ENCODE measurements at places on chromosomes 7 and 10.

DNA sequence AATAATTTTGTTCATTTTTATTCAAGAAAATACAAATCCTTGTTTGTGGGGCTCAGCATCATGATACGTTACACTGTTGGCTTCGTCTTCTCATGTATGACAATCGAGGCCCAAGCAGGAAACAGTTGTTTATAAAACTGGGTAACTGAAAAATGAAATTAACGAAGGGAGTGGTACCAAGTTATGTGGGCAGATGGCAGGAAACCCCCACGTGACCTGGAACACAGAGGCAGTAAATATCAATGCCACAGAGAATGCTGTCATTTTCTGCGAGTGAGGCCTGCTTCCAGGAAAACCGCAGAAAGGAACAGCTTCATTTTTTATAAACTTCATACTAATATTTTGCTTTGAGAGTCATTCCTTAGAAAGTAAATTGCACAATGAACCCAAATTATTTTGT is 201.0 kb upstream of the ADARB2 start:
- H3K4me3 ChIP-seq = no peak overlapping the region
- H3K36me3 ChIP-seq = no peaks in the 10 kb centered on the region
- DNase-seq = no peak

- peaks cover 49% of the 10 kb centered on the region for H3K4me1 ChIP-seq
- no peaks in the 10 kb centered on the region for H3K27me3 ChIP-seq
- H3K27ac ChIP-seq = peak overlapping the region; percentile 99
- peaks cover 18% of the 10 kb centered on the region for H3K36me3 ChIP-seq
Observed at GRCh38 chr10:72334196-72334824, 20.4 kb downstream of the DNAJB12 start.

GRCh38 chr7:130901209-130901783 is 167.3 kb upstream of the KLF14 start:
- no peaks in the 10 kb centered on the region for H3K27me3 ChIP-seq
- H3K4me3 ChIP-seq = no peak overlapping the region
- H3K27ac ChIP-seq = peak overlapping the region; percentile 100
- peak; percentile 94 for DNase-seq
- H3K4me1 ChIP-seq = peaks cover 94% of the 10 kb centered on the region

GRCh38 chr10:5644930-5645329 is 21.5 kb downstream of the ASB13 start:
- H3K36me3 ChIP-seq = peaks cover 26% of the 10 kb centered on the region
- H3K27ac ChIP-seq = no peak overlapping the region
- H3K4me1 ChIP-seq = no peaks in the 10 kb centered on the region

GRCh38 chr7:1646391-1646790 is 23.7 kb upstream of the ELFN1 start:
- no peak for DNase-seq
- H3K4me3 ChIP-seq = no peak overlapping the region
- H3K27ac ChIP-seq = no peak overlapping the region
- H3K36me3 ChIP-seq = no peaks in the 10 kb centered on the region
- peaks cover 29% of the 10 kb centered on the region for H3K27me3 ChIP-seq

DNA sequence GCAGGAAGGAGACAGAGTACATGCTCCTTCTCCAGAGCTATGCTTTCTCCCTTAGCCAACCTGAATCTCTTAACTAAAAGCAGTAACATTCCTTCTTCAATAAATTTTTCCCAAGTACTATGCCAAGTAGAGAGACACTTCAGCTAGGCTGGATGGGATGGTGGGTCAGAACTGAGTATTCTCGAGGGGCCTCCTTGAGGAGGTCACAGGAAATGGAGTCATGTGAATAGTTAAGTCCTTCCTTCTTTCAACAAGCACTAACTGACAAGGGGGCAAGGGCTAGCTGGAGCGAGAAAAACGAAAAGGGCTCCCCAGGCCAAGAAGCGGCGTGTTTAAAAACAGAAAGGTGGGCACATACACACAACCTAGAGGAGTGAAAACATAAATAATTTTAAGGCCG is 5.5 kb downstream of the RSU1 start:
- no peak for DNase-seq
- no peaks in the 10 kb centered on the region for H3K36me3 ChIP-seq
- peaks cover 5% of the 10 kb centered on the region for H3K4me1 ChIP-seq
- no peak overlapping the region for H3K4me3 ChIP-seq
- no peaks in the 10 kb centered on the region for H3K27me3 ChIP-seq

DNA sequence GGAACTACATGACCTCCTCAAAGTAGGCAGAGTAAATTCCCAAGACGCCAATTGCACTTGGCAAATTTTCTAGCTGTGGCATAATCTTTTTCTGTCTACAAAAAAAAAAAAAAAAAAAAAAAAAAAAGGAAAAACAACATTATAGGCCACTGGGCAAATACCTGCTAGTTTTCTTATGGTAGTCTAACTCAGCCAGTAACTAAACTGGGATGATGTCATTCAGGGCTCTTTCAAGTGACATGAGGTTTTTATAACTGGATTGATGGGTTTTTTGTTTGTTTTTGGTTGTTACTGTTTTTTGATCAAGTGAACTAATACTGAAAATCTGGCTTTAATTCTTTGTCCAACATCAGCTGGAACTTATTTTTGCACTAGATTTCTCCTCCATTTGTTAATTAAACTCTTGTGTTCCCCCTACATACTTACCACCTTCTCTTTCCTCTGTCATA is 7.4 kb upstream of the VIM start:
- no peak overlapping the region for H3K4me3 ChIP-seq
- H3K4me1 ChIP-seq = peaks cover 35% of the 10 kb centered on the region
- no peaks in the 10 kb centered on the region for H3K36me3 ChIP-seq
- no peaks in the 10 kb centered on the region for H3K27me3 ChIP-seq
- no peak overlapping the region for H3K27ac ChIP-seq

DNA sequence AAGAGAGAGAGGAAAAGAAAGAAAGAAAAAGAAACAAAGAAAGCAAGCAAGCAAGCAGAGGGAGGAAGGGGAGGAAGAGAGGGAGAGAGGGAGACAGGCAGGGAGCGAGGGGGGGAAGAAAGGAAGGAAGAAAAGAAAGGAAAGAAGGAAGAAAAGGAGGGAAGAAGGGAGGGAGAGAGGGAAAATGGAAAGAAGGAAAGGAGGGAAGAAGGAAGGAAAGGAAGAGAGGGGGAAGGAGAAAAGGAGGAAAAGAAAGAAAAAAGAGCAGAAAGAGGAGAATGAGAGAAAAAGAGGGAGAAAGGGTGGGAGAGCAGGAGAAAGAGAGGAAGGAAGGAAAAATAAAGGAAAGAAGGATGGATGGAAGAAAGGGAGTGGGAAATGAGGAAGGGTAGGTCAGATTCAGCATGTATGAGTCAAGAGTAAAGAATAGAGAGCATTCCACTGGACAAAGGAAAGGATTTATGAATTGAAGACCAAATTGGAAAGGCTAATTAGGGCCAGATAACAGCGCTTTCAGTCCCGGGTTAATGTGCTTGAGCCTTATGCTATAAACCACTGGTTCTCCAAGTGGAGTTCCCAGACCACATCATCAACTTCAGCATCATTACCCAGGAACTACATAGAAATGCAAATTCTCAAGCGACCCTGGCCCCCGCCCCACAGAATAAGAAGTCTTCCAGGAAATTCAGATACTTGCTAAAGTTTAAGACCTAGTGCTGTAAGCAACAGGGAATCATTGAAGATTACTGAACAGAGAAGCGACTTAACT is 85.1 kb downstream of the C10orf90 start:
- H3K4me3 ChIP-seq = no peak overlapping the region
- H3K36me3 ChIP-seq = no peaks in the 10 kb centered on the region
- no peak for DNase-seq
- H3K27me3 ChIP-seq = peaks cover 22% of the 10 kb centered on the region
- no peak overlapping the region for H3K27ac ChIP-seq

- peaks cover 34% of the 10 kb centered on the region for H3K36me3 ChIP-seq
- H3K27ac ChIP-seq = no peak overlapping the region
- H3K4me3 ChIP-seq = no peak overlapping the region
- no peak for DNase-seq
- H3K27me3 ChIP-seq = no peaks in the 10 kb centered on the region
Observed at GRCh38 chr10:15787426-15787825, 67.7 kb upstream of the ITGA8 start.

- no peaks in the 10 kb centered on the region for H3K27me3 ChIP-seq
- H3K4me3 ChIP-seq = no peak overlapping the region
- no peak overlapping the region for H3K27ac ChIP-seq
- H3K4me1 ChIP-seq = no peaks in the 10 kb centered on the region
- H3K36me3 ChIP-seq = no peaks in the 10 kb centered on the region
- DNase-seq = no peak
Observed at GRCh38 chr10:5023177-5023805, 19.6 kb upstream of the AKR1C2 start.

GRCh38 chr10:37146443-37146842 is 21.0 kb downstream of the ANKRD30A start:
- H3K27me3 ChIP-seq = peaks cover 10% of the 10 kb centered on the region
- no peaks in the 10 kb centered on the region for H3K36me3 ChIP-seq
- H3K4me3 ChIP-seq = no peak overlapping the region
- H3K27ac ChIP-seq = no peak overlapping the region
- DNase-seq = no peak

DNA sequence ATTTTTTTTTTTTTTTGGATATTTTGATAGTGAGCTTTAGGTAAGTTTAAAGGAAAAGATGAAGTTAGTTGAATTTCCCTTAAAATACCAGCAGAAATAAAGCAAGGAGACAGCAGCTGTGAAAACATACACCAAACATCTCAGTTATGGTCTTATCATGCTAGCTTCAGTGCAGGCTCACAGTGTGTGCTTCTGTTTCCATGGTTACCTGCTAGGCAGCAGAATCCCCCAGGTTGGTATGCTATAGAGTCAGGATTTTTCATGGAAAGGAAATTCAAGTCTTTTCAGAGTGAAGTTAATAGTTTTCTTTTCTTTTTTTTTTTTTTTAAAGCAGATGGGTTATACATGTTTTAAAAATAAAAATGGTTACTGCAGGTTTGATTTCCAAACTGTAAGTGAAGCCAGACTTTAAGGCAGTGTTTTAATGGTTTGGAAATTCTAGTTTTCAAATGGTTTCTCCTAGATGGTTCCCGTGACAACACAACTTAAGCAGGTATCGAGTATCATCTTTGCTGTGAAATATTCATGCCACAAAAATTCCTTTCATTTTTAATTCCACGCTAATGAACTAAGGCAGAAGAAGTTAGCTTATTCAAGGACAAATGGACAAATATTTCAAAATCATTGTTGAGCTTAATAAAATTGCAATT is 230.9 kb downstream of the BICC1 start:
- DNase-seq = no peak
- no peak overlapping the region for H3K4me3 ChIP-seq
- H3K27me3 ChIP-seq = no peaks in the 10 kb centered on the region
- H3K27ac ChIP-seq = no peak overlapping the region

DNA sequence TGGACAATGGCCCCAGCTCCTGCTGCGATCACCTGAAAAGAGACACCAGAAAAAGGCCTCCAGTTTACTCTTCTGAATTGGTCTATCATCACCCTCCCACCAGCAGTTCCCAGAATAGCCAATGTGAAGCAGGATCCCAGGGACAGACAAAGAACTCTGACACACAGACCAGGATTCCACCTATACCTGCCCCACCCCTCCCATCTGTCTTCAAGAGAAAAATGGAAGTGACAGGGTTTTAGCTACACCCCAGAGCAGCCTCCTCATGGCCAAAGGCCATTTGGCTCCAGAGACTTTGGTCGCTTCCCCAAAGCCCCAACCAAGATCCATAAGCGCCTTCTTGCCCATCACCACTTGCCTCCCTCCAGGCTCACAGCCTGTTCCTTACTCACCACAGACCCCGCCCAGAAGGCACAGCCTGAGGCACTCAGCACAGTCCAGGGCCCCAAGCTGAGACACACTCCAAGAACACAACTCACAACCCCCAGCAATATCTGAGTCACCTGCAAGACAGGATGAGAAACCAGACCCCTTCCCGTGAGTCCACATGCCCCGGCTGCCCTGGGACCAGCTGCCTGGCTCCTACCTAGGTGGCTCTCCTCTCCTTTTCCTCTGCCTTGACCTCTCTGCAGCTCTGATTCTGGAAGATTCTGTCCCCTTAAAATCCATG is 6.5 kb downstream of the TMEM176B start:
- H3K27ac ChIP-seq = no peak overlapping the region
- DNase-seq = no peak
- peaks cover 38% of the 10 kb centered on the region for H3K27me3 ChIP-seq
- H3K4me3 ChIP-seq = no peak overlapping the region
- no peaks in the 10 kb centered on the region for H3K4me1 ChIP-seq

GRCh38 chr7:111931958-111932357 is 274.2 kb downstream of the DOCK4 start:
- H3K4me1 ChIP-seq = no peaks in the 10 kb centered on the region
- DNase-seq = no peak
- H3K4me3 ChIP-seq = no peak overlapping the region
- no peak overlapping the region for H3K27ac ChIP-seq

DNA sequence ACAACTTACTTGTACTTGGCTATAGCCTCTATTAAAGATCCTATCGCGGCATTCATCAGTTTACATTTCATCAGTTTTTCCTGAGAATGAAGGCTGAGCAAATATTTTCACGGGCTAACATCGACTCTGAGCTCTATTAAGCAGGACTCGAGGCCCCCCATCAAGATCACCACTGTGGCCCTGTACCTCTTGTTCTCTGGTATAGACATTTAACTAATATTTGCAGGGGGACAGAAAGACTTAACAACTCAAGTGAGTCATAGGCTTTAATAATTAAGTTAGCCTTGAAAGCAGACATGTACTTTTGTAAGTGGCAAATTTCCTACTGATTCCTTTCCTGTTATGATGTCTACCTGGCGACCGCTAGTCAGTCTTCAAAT is 45.4 kb downstream of the DOCK4 start:
- H3K4me3 ChIP-seq = no peak overlapping the region
- no peak for DNase-seq
- peak overlapping the region; percentile 38 for H3K27ac ChIP-seq
- peaks cover 3% of the 10 kb centered on the region for H3K36me3 ChIP-seq

- H3K27ac ChIP-seq = peak within 1 kb of the TSS; percentile 74
- H3K27me3 ChIP-seq = no peaks in the 10 kb centered on the region
- DNase-seq = peak; percentile 97
- H3K36me3 ChIP-seq = peaks cover 15% of the 10 kb centered on the region
- H3K4me1 ChIP-seq = peaks cover 11% of the 10 kb centered on the region
- peak within 1 kb of the TSS; percentile 78 for H3K4me3 ChIP-seq
Observed at GRCh38 chr7:30026229-30027064, at the start of gene FKBP14. TSS of gene FKBP14 (minus strand) at chr7:30026702. CDS start at chr7:30026508, 194 bp downstream.

DNA sequence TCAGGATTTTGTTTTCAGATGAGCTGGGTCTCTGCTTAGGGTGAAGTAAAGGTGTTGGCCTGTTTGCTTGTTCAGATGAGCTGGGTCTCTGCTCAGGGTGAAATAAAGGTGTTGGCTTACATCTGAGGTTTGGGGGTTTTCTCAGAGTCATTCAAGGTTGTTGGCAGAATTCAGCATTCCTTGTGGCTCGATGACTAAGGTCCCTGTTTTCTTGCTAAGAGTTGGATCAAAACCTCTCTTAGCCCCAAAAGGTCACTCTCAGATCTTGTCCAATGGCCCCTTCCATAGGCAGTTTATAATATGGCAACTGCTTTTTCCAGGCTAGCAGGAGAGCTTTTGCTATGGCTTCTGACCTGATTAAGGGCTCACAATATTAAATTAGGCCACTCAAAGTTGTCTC is 106.6 kb downstream of the ADAM22 start:
- H3K4me3 ChIP-seq = no peak overlapping the region
- no peaks in the 10 kb centered on the region for H3K27me3 ChIP-seq
- H3K4me1 ChIP-seq = no peaks in the 10 kb centered on the region
- no peak overlapping the region for H3K27ac ChIP-seq
- H3K36me3 ChIP-seq = no peaks in the 10 kb centered on the region

Measured in RWPE2 (cell line).